GM10248 (cell line): ENCODE measurements at places on chromosomes 2 and 18.

DNA sequence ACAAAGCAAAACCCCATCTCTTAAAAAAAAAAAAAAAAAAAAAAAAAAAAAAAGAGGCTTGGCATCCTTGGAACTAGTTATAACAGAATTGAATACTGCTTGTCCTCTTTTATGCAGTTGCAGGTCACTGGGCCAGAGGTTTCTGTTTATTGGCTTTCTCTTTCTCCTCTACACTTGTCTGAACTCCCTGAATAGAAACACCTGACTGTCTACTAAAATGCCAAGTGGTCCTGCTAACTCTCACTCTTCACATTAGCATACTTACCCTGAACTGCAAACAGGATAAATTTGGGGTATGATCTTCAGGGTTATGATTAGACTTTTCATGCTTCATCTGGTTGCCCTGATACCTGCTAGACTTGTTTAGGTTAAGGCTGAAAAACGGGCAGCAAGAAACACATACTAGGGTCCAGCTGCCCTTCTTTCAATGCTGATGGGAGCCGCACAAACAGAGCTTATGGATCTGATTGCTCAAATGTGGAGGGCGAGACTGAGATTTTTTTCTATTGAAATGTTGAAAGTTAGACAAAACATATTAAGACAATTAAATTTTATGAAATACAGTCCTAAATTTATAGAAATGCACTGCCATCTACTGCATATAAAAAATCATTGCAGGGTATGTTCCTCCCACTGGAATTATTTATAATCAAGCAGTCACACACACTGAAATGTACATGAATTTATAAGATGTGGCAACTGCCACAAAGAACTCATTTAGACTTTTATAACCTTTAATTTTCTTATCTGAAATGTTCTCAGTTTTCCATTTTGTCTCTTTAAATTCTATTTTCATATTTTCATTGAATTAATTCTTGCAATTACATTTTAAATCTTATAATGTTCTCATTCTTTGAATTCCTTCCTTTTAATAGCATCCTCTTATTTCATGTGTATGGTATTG is 40.8 kb downstream of the GTF3C3 start:
- no peak for DNase-seq

DNA sequence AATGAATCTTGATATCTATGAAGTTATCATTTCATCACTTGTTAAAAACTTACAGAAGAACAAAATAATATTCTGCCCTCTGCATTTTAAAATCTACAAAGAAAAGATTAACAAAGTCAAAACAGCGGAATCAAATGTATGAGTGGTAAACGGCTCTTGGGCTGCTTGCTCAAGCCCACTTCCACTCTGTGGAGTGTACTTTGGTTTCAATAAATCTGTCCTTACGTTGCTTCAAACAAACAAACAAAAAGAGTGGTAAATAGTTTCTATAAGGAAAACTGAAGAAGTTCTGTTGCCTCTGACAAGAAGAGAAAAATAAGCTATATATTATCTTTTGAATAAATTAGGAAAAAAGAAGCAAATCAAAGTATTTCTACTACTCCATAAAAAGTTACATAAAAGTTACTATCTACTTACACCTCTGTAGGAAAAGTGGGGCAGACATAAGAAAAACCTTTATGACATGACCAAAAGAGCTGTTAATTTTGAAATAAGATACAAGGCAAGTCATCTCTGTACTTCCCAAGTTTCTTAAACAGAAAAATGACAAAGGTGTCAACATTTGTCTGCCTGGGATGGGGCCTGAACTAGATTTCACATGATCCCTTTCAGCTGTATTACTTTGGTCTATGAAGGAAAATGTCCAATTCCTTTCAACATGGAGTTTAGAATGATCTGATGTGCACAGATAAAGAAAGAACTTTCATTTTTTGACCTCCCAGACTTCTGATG is 56.5 kb downstream of the MGAT4A start:
- DNase-seq = no peak

- no peak for DNase-seq
Observed at GRCh38 chr2:153557714-153558113, 79.2 kb upstream of the RPRM start.

DNA sequence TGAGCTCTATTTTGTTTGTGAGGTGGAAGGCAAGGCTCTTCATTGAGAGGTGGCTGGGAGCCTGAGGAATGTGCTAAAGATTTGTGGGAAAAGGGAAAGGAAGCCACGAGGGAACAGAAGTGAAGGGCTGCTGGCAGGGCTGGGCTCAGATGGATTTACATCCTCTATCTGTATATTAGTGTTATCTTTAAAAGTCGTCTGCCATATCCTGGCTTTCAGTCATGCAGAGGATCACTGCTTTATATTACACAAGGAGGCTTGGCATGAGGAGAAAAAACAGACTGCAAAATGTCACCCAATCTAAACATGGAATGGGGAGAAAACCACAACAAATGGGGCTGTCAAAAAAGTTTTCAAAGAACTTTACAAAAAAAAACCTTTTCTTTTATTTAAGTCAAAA is 434.4 kb downstream of the HRH4 start:
- no peak for DNase-seq

DNA sequence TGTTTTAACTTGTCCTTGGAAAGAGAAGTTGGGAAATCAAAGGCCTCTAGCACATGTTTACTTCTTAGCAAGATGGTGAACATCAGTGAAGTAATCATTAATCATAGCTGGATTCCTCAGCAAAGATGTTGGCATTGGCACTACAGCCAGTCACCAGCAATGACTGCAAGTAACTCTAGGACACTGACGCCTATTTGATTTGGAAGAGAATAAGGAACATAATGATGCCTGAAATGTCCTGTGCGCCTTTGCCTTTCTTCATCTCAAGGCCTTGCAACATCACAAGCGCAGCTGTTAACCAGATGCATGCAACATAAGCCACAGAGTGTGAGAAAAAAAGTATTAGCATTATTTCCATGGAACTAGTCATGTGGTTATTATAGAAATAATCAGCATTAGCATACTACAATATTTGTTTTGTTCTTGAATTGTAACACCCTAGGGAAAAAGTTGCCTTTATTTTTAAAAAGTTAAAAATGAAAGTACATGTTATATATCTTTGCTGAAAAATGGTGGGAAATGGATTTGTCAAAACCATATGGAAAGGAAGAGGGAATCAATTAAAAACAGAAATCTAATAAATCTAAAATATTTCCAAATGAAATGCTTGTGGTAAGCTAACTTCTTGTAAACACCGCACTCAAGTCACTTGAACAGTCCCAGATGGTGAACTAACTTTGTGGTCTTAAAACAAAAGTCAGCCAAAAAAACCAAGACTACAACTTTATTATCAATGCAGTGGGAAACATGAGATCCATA is 55.6 kb downstream of the THADA start:
- DNase-seq = no peak
